NAMALWA (cell line): ENCODE measurements at places on chromosomes 2 and 18.

DNA sequence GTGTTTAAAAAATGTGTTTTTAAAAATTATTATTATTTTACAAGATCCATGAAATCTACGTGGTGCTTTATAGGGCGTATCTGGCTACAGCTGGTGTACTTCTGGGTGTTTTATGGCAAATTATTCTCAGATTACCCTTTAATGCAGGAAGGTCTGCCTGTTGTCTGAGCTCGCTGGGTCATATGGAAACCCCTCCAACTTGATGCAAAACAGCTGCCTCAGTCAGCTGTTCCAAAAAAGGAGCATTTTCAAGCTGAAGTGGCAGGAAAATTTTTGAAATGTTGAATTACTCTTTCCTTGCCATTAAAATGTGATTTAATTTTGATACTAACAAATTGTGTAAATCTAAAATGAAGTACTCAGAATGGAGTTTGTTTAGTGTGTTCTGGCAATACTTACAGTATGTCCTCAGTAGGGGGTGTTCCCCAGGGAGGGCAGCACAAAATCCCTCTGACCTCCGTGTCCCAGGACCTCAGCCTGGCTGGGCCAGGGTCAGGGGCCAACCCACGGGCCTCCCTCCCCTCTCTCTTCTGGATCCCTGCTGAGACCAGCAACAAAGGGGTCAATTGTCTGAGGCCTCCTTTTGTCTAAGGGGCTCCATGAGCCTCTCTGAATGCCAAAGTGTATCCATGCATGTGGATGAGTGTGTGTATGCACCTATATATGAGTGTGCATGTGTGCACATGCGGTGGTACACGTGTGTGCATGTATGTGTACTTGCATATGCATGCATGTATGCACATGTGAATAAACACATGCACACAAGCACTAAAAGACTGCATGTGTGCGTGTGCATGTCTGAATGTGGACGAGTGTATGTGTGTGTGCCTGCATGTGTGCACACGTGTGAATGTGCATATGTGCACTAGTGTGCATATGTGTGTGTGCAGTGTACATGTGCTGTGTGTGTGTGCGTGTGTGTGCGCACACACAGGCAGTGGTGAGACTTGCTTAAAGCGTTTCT lies 105.4 kb downstream of the ACOXL start:
- no peak for DNase-seq

DNA sequence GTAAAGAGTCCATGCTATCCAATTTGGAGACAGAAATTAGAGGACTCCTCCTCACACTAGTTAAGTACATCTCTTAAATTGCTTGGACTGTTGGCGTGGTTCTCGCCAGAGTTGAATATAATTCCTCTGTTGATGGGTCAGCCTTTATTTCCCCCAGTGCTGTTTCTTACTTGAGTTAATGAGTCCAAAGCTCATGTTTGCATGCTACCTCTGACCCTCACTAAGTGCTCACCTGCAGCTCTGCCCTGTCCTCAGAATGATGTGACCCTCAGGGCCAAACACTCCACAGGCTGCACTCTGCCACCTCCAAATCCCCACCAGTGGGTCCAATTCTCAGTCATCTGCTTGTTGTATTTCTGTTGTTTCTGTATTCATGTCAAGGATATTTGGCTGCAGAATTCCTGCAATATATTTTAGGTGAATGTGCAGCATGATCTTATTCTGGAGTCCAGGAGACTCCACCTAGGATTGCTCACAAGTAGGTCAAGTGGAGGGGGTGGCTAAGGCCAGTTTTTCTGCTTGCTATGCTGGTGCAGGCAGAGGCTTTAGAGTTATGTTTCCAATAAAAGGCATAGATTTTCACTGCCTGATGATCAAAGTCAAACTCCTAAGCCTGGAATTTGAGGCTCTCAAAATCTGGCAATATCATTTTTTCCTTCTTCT lies 37.8 kb downstream of the RDH14 start:
- no peak for DNase-seq

- no peak for DNase-seq
These were observed 68.2 kb upstream of the NOSTRIN start for GRCh38 chr2:168734199-168734760.

GRCh38 chr2:12463189-12463588 lies 253.5 kb upstream of the TRIB2 start:
- no peak for DNase-seq

DNA sequence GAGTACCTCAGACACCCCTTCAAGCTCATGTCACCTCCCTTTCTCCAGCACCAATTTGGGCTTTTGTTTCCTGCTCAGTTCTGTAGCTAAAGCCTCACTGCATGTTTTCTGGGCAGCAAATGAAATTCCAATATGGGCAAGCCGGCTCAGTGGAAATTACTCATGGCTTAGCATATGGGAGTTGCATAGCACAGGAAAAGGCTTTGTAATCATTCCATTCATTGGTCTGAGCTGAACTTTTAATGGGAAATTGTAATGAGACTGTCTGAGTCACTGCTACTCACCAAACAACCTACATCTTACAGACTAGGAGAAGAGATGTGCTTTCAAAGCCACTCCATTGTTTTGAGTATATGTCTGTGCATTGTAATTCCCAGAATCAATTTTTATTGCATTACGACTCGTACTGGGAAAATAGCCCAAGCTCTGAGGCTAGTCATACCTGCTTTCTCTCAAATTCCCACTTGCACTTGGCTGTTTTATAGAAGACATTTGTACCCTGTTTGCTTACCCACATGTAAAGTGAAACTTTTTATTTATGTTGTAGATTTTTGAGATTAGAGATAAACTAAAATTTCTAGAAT lies 139.5 kb upstream of the LRATD1 start:
- DNase-seq = no peak

DNA sequence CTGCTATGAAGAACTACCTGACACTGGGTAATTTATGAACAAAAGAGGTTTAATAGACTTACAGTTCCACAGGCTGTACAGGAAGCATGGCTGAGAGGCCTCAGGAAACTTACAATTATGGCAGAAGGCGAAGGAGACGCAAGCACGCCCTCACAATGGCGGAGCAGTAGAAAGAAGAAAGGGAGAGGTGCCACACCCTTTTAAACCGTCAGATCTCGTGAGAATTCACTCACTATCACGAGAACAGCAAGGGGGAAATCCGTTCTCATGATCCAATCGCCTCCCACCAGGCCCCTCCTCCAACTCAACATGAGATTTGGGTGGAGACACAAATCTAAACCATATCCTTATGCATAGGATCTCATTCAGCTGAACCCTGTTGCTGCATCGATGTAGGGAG lies 84.6 kb upstream of the ZNF532 start:
- no peak for DNase-seq

DNA sequence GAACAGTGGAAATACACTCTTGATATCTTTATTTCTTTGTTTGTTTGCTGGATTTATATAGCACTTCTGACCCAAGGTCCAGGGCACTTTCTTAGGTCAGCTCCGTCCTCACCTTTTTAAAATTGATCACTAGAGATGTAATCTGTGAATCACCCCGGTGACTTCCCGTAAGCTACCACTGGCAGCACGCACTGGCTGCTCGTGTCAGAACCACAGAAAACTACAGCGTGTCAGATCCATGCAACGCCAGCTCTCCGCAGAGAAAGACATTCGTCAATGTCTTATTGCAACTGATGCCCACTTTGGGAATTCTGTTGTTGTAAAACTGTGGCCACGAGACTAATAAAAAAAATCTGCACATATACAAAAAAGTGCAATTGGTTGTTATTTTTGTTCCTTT lies 779.4 kb upstream of the ZEB2 start:
- no peak for DNase-seq

DNA sequence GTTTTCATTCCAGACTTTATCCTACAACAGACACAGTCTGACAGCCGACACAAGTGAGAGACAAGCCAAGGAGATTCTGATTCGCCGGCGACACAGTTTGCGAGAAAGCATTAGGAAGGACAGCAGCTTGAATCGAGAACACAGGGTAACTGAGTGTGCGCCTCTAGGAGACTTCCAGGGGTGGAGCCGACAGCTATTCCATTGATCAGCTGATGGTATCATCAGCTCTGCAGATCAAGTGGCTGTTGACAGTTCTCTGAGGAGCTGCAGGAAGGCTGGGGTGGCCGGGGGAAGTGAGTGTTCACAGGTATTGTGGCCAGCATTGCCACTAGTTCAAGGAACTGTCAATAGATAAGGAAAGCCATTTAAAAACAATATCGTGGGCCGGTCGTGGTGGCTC lies 57.3 kb upstream of the TMEM182 start:
- DNase-seq = no peak

GRCh38 chr2:233952335-233952734 lies 35.2 kb downstream of the TRPM8 start:
- no peak for DNase-seq

DNA sequence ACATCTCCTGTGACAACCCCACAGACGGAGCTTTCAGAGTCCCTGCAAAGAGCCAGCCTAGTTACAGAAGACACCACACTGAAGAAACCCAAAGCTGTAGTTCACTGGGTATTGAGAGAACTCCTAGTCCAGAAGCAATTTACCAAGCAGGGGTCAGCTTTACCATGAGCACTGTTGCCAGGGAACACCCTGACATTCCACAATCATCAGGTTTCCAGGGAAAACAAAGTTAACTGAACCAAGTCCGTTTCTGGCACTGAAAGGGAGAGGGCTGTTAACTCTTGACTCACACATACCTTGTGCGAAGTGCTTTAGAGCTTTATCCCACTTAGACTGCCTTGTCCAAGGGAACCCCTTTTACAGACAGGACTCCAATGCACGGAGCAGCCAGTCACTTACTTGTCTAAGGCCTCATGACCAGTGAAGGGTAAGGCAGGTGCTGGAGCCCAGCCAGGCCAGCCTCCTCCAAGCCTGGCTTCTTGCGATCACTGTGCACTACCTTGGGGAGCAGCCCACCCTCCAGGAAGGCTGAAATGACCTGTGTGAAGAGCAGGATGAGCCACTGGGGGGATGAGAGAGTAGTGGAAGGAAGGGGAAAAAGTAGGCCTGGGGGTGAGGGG lies 53.9 kb downstream of the REEP1 start:
- no peak for DNase-seq

GRCh38 chr2:229719926-229720647 lies 5.7 kb upstream of the DNER start:
- no peak for DNase-seq

DNA sequence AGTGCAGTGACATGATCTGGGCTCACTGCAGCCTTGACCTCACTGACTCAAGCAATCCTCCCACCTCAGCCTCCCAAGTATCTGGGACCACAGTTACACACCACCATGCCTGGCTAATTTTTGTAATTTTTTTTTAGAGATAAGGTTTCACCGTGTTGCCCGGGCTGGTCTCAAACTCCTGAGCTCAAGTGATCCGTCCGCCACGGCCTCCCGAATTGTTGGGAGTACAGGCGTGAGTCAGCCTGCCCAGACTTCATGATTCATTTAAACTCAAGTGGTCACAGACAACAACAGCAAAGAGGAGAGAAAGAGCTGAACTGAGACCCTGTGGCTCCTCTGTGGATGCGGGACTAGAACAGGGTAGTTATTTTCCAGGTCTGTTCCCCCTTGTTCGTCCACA lies 83.0 kb downstream of the TSHZ1 start:
- no peak for DNase-seq

- DNase-seq = peak; percentile 53
These were observed 60.1 kb upstream of the GLI2 start for GRCh38 chr2:120675460-120676130.

GRCh38 chr2:143640826-143641225 lies 511.6 kb downstream of the ARHGAP15 start:
- DNase-seq = no peak

DNA sequence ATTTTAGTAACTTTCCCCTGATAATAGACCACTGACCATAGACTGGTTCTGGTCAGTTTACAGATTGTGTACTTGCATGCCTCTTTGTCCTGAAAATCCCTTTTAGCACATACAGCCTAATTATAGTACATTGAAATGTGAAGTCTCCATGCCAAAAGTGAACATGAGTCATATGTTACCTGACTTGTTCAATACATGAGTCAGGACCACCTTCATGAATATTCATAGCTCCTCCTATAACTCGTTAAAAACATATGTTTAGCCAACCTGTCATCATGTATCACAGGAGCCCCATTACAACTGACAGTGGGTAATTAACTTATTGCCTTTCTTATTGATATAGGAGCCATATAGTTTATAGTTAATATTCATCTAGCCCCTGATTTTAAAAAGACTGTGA lies 78.6 kb downstream of the SH3YL1 start:
- DNase-seq = no peak

GRCh38 chr18:24651434-24651833 lies 191.0 kb downstream of the HRH4 start:
- no peak for DNase-seq

GRCh38 chr2:203909974-203910373 lies 26.6 kb upstream of the ICOS start:
- no peak for DNase-seq

- no peak for DNase-seq
These were observed 142.4 kb downstream of the RHBDD1 start for GRCh38 chr2:226978300-226978699.

DNA sequence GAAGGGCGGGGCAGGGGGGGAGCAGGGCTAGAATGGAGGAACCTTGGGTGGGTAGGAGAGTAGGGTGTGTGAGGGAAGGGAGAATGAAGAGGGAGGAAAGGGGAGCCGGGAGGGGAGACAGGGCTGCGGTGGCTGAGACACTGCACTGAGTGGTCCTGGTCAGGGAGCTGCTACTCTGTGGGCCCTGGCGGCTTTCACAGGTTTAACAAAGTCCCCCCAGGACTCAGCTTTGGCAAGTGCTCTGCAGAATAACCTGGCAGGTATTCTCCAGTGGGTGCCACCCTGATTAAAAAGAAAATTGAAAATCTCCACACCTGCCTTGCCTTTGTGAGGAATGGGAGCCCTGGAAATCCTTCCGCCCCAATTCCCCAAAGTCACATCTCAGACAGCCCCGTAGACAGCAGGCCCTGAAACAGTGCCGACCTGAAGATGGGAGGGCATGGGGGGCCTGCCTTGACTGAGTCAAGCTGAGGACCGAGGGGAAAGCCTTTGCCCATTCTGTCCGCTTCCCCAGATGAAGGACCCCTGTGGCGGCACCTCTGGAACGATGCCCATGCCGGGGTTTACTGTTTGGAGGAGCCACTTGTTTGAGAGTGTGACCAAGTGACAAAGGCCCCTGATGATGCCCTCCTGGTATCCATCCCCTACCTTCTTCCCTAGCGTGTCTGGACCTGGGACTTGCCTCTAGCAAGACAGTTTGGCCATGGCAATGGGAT lies 43.6 kb upstream of the OTOS start:
- DNase-seq = no peak

GRCh38 chr2:7098816-7099215 lies 181.6 kb downstream of the RNF144A start:
- DNase-seq = no peak

DNA sequence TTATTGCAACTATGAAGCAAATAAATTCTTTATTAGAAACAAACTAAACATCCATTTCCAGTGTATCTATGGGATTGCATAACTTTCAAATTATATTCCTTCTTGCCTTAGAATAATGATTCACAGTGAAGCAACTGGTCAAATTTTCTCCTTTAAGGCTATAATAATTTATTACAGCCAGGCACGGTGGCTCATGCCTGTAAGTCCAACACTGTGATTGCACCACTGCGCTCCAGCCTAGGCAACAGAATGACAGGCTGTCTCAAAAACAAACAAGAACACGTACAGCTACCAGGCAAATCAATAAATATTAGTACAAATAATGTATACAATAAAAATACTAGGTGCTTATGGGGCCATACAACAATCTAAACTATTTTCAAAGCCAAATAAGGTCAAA lies 1416.2 kb downstream of the LRP1B start:
- no peak for DNase-seq
